ENCODE measurements at places on chromosomes 2 and 18. TPM values are rescaled to one million over a fixed set of nuclear protein-coding genes. Genes with fewer than 3 reads are reported as not detected.

DNA sequence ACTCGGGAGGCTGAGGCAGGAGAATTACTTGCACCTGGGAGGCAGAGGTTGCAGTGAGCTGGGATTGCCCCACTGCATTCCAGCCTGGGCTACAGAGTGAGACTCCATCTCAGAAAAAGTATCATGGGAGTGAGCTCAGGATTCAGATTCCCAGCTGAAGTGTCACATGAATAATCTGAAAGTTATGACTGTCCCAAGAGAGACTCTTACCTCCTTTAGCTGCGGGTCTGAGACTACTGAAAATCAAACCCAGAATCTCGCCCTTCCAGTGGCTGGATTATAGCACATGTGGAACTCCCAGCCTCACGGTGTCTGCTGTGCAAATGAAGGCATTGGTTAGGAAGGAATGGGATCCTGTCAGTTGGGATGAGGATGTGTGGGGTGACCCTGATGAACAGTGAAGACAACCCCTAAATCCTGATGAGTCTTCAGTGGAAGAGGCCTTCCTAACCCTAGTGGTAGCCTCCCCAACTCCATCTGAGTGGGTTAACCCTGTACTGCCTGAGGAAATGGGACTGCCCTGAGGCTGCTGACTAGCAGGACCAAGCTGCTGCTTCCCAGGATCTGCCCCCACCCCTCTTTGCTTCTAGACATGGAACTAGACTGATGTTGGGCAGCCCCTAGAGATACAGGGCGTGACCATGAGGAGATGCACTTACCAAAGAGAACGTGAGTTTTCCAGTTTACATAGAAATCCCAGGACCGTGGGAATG, 16.5 kb downstream of the BOK start:
- DNase-seq: no peak

DNA sequence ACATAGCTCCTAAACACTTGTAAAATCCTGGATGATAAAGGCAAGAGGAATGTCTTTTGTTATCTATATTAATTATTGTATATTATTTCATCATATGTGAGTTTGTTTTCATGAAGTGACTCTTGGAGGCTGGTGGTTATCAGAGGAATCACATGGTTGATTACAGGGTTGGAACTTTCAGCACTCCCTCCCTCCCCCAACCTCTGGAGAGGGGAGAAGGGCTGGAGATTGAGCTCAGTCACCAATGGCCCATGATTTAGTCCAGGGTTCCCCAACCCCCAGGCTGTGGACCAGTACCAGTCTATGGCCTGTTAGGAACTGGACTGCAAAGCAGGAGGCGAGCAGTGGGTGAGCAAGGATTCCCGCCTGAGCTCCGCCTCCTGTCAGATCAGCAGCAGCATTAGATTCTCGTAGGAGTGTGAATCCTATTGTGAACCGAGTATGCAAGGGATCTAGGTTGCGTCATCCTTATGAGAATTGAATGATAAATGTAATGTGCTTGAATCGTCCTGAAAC, 37.7 kb downstream of the FBXO48 start:
- no peak for DNase-seq

DNA sequence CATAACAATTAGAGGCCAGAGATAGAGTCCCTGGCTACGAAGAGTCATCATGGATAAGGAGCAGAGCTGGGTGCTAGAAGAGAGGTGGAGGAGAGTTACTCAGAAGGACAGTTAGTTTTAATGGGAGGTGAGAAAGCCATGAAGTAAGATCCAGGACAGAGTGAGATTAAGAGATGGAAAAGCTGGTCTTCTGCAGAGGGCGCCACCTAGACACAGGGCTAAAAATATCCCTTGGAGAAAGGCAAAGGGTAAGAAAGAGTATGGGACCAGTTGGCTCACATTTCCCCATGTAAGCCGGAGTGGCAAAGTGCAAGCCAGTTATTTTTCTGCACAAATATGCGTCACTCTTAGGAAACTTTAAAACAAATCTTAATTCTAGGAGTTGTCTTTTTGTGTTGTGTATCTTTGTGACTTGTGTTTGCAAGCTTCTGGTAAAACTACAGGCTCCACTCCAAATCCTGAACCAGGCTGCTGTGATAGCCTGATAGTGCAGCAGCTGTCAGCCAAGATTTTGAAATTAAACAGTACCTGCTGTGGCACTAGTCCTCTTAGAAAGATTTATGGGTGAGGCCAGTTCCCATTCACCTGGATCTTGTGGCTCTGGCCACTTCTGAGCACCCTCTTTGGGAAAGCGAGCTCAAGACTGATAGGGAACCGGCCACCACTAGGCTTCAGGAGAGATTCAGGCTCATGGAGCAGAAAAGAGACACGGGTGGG, 204.2 kb downstream of the TPGS2 start:
- DNase-seq: no peak

GRCh38 chr18:59063300-59063906, 76.3 kb upstream of the SEC11C start:
- no peak for DNase-seq

DNA sequence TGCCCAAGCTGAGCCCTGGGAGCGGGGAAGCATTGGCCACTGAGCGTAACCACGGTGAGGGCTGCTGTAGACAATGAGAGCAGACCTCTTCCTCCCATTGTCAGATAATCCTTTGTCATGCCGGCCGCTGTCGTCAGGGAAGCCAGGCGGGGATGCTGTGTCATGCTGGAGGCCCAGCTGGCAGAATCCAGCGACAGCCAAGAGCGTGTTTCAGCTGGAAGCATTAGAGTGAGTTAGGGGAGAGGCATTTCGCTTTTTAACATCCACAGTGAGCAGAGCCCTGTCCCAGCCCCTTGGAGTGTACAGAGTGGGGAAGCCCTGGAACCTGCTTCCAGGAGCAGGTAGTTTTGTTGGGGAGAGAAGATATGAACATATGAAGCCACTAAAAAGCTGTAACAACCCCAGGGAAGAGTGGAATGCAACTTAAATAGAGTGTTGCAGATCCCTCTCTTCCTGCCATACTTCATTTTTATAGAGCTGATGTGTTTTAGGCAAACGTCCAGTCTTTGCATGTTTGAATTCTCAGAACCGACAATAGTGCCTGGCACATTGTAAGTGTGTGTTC, 7.0 kb downstream of the CTIF start:
- no peak for DNase-seq

DNA sequence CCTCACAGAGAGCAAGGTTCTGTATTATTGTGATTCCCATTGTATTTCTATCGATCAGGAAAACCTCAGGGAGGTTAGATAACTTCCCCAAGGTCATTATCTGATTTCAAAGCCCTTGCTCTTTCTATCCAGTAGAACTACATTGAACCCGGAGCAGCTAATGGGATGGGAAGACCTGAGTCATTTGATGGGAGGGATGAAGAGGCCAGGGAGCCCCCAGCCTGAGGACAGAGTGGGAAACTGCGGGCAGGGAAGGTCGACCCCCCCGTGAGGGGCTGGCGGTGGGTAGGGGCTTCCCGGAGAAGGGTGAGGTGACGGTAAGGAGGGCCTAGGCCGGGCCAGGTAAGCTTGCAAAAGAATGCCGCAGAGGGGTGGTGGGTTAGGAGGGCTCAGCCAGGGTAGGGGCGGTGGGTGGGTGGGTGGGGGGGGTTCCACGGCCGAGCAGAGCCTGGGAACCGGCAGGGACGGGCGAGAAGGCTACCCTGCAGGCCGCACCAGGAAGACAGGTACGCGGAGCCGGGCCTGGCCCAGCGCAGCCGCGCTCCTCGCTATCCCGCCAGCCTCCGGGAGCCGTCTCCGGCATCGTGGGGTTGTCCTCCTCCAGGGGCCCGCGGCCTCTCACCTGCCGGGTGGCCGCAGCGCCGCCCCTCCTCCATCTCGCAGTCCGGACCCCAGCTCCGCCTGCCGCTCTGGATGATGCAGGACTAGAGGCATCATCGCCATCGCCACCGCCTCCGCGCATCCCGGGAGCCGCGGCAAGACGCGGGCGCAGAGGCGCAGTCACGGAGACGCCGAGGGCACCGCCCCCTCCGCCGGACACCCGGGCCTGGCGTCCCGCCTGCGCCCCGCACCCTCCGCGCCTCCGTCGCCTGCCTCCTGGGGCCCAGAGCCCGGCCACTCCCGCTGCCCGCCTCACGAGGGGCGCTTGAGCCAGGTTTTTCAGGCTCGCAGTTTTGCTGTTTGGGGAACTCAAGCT, at the start of gene GPR75:
Gene GPR75 (minus strand): TSS at position 762 of the 976 bp plus-strand sequence. CDS start 5,211 bp downstream, outside the sequence.
- DNase-seq: no peak

- DNase-seq: peak; percentile 34
These were observed 30.2 kb downstream of the ADI1 start for GRCh38 chr2:3488855-3489763.

GRCh38 chr2:233934524-233934923, 17.4 kb downstream of the TRPM8 start:
- DNase-seq: no peak

GRCh38 chr2:120391911-120392665, 46.2 kb downstream of the INHBB start:
- DNase-seq: no peak

DNA sequence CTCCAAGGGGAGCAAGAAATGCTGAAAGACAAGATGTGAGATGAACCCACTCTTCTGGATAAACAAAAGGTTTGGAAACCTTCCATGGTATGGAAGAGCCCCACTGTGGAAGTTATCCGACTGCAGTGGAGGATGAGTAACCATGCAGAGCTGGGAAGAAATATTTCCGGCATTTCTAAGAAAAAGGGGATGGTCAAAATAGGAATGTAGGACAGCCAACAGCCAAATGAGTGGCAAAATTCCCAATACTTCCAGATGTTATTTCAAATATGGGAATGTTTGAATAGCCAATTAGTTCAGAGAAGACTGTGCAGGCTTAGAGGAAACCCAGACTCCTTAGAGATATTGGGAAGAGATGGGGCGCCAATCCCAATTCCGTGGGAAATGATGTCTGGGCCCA, 246.8 kb downstream of the RAD51AP2 start:
- no peak for DNase-seq

The SERPINB10 gene
- not detected for total RNA-seq

The FKBP1B gene
- total RNA-seq: 1.5 TPM

The FBXO36 gene
- 2.9 TPM for total RNA-seq
